HAP-1 (cell line): ENCODE measurements at places on chromosomes 12 and 14.

- DNase-seq = no peak
Measured at GRCh38 chr12:11973396-11973795, 97.3 kb upstream of the BCL2L14 start.

GRCh38 chr12:48058771-48059170, 47.1 kb downstream of the SENP1 start:
- no peak for DNase-seq

- no peak for DNase-seq
Measured at GRCh38 chr14:92459030-92459949, 54.3 kb upstream of the RIN3 start.

- peak; percentile 25 for DNase-seq
Measured at GRCh38 chr12:68962877-68963855, 30.2 kb upstream of the CPM start.

DNA sequence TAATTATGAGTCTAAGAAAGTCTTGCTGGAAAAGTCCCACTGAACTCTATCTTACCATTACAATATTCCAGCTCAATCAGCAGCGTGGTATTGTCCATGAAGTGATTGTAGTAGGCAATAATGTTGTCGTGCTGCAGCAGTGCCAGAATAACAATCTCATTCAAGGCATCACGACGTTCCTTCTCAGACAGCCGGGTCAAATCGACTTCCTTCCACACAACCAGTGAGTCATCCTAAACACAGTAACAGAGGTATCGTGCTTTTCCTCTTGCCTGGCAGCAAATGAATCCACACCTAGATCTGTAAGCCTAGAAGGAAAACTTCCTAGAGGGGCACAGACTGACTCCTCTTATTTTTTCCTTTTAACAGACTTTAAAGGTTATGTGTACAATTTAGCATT, 2.9 kb downstream of the NEK9 start:
- no peak for DNase-seq

DNA sequence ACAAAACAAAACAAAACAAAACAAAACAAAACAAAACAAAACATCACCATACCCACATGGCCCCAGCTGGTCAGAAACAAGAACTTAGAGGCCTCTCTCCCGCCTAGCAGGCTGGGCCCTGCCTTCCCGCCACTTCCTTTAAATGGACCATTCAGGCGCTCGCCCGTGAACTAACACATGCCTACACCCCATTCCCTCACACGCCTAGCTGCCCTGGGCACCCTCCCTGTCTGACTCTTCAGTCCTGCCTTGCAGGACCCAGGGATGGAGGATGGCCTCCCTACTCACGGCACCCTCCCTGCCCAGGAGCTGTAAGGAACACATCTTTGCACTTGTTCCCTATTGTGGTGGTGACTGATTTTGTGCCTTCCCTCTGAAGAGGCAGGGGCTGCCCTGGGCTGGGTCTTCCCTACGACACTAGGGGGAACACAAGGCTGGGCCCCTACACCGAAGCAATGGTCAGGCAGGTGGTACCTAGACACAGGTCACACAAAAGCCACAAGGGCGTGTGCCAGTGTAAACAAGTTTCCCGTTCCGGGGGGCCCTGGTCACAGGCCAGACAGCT, 21.5 kb downstream of the P2RX2 start:
- no peak for DNase-seq

DNA sequence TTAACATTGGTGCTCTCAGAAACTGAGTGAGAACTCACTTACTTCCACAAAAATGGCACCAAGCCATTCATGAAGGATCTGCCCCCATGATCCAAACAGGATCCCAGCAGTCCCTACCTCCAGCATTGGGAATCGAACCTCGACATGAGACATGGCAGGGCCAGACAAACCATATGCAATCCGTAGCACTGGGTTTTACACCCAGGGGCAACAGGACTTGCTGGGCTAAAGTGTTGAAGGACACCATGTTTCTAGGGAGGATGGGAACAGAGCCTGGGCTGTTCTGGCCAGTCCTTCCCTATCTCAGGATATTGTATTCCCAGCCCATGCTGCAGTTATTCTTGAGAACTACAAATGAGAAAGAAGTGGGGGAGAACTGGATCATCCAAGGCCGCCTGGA, 36.6 kb downstream of the SERPINA3 start:
- DNase-seq = no peak

DNA sequence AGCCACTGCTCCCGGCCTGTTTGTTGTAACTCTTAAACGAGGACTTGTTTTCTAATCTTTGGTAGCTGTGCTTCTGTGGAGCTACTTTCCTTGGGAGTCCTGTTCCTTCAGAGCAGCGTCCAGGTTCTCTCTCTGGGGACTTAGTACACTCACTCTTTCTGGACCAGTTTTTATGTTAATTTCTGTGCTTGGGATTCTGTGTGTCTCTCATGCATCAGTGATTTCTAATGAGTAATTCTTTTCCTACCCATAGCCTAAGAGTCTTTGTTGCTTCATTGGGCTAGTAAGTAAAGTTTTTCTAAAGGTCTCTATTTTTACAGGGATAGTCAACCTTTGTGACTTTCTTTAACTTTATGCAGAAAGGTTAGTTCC, 289.3 kb downstream of the FBXL14 start:
- no peak for DNase-seq

DNA sequence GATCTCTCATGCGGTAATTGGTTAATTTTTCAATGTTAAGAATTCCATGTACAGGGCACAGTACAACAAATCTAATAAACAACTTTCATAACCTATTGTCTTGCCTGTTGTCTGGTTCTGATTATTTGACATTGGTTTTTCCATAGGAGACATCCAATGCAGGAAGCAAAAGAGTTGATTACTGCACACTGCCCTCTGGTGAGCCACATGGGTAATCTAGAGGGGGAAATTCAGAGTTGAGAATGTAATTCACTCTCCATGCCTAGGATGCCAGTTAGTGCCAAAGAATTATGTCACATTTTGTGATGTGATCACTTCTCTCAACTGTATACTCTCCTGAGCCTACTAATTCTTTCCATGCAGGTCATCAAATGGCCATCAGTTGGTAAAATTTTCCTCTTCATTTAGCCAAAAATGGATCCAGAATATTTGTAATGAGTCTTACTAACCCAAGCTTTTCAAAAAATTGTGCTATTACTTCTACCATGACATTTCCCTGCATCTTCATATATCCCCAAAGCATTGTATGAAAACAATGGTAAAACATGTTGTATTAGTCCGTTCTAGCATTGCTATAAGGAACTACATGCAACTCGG, 17.7 kb upstream of the CCDC91 start:
- DNase-seq = peak; percentile 46

DNA sequence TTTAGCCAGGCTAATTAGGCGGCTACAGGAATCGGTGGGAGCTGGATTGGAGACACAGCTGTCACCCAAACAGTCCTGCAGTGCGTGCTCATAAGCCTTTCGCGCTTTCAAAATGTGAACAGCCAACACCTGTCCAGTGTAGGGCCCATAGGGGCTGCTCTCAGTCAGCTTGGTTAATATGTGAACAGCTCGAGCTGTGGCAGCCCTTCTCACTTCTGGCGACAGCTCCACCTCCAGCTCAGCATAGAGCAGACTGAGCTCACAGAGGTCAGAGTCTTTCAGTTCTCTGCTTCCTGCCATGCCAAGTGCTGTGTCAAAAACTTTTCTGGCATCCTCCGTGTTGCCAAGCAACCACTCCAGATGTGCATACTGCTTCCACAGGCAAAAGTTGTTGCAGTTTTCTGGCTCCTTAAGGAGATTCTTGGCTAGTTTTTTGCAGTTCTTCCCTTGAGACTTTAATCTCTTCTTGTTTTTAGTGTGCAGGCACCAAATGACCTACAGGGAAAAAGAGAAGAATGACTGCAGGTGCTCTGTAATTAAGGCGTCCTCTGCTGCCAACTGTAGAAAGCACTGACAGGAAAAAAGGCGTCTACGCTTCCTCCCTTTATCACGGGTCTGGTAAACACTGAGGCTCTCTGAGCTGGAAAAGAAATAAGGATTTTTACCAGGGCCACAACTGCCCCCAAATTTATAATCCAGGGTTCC, 32.5 kb downstream of the PSMC1 start:
- DNase-seq = no peak

DNA sequence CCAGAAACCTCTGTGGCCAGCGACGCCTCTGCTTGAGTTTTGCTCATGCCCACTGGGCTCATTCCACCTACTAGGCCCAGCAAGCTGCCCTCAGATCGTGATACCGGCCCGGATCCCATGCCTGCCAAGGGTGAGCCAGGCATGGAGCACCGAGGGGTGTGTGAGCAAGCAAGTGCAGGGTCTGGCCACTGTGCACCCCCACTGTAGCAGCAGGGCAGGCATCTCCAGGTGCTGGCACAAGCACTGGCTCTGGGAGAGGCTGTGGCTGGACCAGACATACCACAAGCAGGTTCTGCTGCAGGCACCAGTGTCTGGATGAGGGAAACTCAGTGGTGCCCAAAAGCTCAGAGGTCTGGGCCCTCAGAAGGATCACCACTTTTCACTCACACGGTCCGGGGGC, 20.6 kb downstream of the FAM186A start:
- DNase-seq = no peak

GRCh38 chr12:116172224-116172849, 105.2 kb downstream of the MED13L start:
- no peak for DNase-seq

DNA sequence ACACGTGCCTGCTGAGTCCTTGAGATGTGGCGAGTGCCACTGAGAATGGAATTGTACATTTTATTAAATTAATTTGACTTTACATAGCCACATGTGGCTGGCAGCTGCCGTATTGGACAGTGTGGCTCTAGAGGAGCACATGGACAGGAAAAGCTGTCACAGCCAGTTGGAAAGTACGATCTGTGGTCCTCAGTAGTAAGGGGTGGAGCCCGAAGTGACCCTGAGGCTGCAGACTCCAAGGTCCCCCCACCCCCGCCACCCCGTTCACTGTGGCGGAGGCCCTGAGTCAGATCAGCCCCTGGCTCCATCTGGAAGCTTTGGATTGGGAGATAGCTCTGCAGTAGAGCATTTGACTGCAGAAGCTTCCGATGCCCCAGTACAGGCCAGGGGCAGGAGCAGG, 25.8 kb upstream of the BEGAIN start:
- DNase-seq = no peak

GRCh38 chr14:22491683-22492621, 97.1 kb downstream of the DAD1 start:
- DNase-seq = no peak
